A549 treated with CpdA at 1 μM for 4 hours (cell line): ENCODE measurements at places on chromosomes 7 and 10. TPM values are rescaled to one million over a fixed set of nuclear protein-coding genes. Genes with fewer than 3 reads are reported as not detected.

Gene IFIT3
- total RNA-seq = 5.0 to 7.7 TPM (median 5.9 TPM) in 5 replicates

Gene NKX2-3
- total RNA-seq = 0.08 TPM in 1 of 5 replicates, not detected in the others

Gene SPDYE1
- total RNA-seq = not detected in 5 replicates

Gene PPP1R17
- not detected in 5 replicates for total RNA-seq

Gene LRIT1
- not detected in 5 replicates for total RNA-seq

Gene CCDC146
- total RNA-seq = 0.48 to 1.5 TPM (median 0.70 TPM) in 5 replicates

Gene PLPP4
- total RNA-seq = 0.09 to 0.14 TPM (median 0.13 TPM) in 4 of 5 replicates, not detected in the other

Gene AKR1B15
- total RNA-seq = 31.9 to 46.8 TPM (median 39.2 TPM) in 5 replicates
